ENCODE measurements at places on chromosomes 2 and 18.

- DNase-seq = no peak
Observed at GRCh38 chr2:28333606-28334526, 58.8 kb upstream of the FOSL2 start.

DNA sequence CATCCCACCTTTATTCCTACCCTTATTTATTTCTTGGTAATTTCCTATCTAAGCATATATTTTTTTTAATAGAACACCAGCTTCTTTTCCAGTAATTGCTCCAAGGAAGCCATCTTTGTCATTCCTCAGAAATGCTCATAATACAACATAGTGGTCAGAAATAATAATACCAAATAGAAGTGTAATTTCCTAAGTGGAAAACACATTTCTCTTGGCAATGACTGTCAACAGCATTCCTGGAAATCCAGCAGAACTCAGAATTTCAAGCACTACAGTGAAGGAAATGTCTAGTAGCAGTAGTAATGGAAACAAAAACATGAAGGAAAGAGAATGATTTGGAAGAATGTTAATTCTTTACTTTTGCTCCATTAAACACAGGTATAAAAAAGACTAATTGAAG, 56.6 kb downstream of the GDF7 start:
- DNase-seq = no peak

GRCh38 chr18:53799134-53799533, 425.3 kb downstream of the MBD2 start:
- DNase-seq = no peak

DNA sequence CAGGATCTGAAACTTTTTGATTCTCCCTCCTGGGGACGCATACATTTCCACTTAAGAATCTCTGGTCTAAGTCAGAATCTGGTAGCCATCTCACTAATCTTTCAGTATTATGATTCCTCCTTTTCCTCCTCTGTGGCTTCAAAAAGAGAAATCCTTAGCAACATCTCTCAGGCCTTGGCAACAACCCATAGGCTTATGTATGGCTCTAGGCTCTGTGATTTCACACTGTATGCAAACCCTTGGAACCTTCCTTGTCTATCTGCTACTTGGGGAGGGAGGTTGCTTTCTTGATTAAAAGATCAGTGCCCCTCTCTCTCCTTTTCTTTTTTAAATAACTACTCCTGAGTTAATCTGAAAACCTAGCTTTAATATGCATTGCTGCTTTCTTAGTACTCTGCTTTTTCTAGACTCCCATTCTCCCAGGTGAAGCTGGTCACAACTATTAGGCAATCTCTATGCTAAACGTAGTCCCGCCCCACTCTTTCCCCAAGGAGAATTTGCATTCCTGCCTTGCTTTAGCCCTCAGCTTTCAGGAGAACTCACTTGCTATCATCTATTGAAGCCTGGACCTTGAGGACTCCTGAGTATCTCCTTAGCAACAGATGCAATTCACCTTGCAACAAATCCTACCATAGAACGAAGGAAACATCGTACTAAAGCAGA, 72.2 kb upstream of the L3MBTL4 start:
- no peak for DNase-seq

- DNase-seq = no peak
Observed at GRCh38 chr2:196233021-196233804, 61.8 kb upstream of the STK17B start.

DNA sequence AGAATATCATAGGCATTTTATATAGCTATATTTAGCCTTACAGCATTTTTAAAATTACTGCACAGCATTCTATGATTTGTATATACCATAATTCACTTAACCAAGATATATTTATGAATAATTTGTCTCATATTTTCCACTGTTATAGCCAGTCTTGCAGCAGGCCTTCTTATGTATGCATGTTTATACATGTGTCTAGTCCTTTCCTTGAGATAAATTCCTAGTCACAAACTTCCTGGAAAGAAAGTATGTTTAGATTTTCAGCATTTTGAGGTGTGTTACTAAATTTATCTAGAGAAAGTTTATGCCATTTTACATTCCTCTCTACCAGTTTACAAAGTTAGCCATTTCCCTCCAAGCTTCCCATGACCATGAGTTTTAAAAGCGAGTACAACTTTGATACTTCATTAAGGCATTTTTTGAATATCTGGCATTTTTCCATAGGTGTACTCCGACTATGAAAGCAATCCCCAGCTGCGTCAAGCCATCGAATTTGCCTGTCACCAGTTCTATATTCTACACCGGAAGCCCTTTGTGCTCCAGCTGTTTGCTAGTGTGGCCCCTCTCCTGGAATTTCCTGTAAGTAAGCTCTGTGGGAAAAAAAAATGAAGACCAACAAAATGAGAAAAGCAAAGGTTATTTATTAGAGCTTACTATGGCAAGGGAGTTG, 59.4 kb upstream of the RPE start:
- DNase-seq = no peak

DNA sequence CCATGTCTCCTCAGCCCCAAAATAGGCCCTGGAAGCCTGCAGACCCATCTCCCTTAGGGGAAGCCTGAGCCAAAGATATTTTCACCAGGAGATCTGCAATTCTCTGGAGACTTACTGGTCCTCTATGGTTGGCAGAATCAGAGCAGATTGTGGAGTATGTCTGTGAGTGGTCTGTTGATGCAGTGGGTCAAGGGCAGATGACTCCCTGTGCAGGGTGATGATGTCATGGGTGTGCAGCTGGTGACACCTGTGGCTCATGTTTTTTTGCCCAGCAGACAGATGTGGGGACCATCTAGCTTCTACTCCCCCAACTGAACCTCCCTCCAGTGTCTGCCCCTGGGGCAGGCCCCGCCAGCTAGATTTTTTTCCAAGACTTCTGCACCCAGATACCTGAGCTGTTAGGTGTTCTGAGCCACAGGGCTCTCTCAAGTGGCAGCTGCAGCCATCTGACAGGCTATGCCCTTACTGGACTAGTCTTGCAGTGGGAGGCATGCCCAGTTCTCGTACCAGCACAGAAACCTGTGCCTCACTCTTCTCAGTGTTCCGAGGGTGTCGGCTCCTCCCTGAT, 558.7 kb upstream of the LRRTM1 start:
- no peak for DNase-seq

DNA sequence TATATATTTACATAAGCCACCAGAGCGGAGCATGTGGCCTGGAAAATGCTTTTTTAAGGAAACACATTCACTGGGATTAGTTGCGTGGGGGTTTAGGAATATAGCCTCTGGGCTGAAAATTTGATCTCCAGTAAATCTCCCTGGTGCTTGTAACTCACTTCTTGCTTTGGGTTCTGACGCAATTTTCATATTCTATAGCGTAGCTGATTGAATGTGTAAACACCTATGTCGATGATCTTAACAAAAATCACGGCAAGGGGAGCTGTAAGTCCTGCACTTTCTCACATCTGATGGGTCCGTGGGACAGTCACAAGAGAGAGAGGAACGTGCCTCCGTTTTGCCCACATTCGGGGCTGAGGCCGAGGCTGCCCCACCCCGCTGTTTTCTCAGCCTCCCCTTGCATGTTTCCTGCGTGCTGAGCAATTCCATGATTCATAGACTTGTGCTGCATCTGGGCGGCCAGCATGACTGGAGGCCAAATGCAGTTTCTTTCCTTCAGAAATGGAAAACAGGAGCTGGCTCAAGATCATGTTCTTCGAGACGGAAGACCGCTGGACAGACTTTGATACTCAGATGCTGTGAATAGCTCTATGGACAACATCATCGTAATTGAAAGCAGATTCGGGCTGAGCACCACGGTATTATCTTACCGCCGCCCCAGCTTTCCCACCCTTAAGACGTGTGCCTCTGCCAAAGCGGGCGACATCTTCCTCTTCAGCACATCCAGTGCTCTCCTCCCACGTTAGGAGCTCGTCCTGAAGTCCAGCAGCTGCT, 109.2 kb downstream of the TMEM18 start:
- no peak for DNase-seq

Data from D341Med (cell line).